ENCODE measurements at places on chromosomes 12 and 14.
A peak's percentile ranks its signal among the peaks of the same experiment; 100 is the strongest.

DNA sequence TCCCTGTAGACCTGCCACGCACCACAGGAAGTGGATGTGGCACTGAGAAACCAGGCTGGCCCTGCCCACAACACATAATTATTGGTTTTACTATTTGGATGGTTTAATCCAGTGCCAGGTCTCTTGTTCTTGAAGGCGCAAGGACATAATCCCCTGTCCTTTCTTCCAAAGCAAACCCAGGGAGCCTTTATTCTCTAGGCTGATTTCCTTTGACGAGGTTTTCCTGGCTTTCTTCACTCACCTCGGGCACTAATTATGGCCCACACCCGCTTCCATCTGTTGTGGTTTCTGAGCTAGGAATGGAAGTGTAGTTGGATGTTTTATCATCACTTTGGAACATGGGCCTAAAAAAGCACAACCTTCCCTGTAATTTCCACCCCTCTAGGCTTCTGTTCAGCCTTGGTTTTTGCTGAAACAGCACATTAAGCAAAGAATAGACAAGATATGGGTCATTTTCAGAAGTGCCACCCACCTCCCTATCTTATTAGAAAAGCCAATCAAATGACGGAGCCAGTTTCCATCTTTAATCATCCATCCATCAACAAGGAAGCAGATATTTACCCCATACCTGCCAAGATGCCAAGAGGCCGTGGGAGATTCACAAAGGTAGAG lies 73.9 kb downstream of the PPP1R36 start:
- no peak for DNase-seq

DNA sequence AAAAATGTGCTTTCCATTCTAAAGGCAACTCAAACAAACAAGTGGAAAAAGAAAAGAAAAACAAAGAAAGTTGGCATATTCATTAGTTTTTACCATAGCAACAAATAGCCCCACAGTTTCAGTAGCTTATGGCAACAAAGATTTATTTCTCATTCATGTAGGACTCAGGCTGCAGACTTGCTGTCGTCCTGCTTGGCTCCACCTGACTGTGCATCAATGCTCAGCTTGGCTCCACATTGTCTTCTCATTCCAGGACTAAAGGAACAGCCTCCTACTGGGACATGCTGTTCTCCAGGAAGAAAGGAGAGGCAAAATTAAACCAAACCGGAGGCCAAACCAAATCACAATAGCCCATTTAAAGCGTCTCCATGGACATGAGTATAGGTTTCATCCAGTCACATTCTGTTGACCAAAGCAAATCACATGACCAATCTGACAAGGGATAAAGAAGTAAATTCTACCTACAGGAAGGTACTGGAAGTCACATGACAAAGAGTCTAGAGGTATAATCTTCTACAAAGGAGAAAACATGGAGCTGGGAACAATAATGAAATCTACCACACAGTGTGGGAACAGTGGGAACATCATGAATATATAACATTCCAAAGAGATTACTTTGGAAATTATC lies 222.5 kb downstream of the PIK3C2G start:
- DNase-seq = no peak

DNA sequence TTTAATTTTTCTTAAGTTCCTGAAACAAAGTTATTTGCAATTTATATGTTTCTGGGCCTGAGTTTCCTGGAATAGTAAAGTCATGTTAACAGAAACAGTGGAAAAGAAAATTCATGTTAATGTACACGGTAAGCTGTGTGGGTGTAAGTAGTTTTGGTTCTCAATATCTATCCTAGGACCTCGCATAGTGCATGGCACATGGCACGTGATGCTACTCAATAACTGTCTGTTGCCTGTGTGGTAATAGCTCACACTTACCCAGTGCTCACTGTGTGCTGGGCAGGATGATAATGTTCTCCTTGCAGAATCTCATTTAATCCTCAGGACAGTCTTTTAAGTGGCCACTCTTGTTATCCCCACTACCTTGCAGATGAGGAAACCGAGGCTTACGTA lies 100.7 kb downstream of the DUSP16 start:
- DNase-seq = no peak

- DNase-seq = no peak
These were observed 68.8 kb downstream of the LLPH start for GRCh38 chr12:66061557-66062289.

DNA sequence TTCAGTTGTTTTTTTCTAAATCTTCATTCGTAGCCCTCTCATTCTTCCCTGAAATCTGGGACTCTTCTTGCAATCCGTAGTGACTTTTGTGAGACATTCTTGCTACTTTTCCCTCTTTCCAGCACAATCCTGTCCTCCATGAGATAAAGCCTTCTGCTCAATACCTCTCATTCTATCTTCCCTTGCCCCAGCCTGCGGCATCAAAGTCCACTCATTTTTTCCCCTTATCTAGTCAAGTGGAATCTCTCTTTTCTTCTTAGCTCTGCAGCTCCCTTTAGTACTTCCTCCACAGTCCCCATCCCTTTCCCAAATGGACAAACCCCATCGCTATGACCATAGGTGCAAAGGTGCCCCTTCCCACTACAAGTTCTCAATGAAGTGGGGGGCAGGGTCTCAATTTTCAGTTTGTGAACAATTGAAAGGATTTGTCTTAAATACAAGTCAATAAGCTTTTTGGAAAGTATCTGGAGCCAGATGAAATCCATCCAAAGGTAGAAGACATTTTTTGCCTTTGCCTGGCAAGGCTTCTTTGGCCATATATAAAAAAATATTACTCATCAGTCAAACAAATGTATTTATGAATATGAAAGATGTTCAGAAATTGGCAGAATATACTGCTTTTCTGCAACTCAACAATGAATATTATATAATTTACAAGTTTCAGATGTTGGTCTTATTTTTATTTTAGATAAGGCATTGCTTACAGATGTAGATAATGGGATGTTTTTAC lies 179.4 kb downstream of the SNAPC1 start:
- DNase-seq = no peak

DNA sequence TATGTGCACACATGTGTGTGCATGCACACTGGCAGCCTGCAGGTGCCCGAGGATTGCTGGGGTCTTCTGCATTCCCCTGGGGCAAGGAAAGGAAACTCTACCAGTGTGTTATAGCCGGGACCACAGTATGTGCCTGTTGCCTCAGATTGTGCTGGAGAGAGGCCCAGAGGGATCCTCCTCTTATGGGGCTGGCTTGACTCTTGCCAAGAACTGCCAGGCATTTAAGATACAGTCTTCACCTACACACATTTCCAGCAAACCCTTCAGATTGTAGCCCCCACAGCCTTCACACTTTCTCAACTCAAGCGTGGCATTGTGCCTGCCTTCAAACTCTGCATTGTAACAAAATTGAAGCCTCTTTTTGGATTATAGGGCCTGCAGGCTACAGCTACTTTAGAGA lies 176.7 kb upstream of the DYRK2 start:
- no peak for DNase-seq

- DNase-seq = no peak
These were observed 39.0 kb upstream of the HIF1A start for GRCh38 chr14:61656341-61656740.

- DNase-seq = no peak
These were observed 8.6 kb downstream of the GLTP start for GRCh38 chr12:109871668-109872314.

DNA sequence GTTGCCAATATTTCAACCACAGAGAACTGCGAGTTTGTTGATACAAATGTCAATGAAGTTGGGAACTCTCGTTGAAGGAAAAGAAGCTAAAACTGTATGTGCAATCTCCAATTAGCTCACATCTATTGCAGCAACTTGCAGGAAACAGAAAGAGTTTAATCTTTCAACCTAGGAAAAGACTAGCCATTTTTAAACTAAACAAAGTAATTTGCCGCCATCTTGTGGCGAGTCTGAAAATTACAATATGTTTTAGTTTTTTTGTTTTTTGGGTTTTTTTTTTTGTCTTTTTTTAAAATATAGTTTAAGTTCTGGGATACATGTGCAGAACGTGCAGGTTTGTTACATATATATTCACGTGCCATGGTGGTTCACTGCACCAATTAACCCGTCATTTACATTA lies 131.2 kb upstream of the FOXG1 start:
- peak; percentile 42 for DNase-seq

GRCh38 chr14:99635116-99635515 lies 9.8 kb upstream of the HHIPL1 start:
- DNase-seq = no peak

DNA sequence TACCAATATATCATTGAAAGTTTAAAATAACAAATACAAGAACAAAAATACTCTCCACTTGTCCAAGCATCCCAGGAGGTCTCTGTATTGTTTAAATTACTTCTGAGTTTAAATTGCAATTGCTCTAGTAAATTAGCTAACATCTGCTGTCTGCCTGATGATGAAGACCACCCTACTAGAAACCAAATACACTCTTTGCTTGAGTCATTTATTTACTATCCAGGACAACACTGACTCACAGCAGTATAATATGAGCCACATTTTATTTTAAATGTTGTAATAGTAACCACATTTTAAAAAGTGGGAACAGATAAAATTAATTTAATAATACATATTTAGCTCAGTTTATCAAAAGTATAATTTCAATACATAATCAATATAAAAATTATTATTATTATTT lies 62.9 kb upstream of the EEA1 start:
- no peak for DNase-seq

GRCh38 chr12:54126696-54127537 lies 61.9 kb downstream of the SMUG1 start:
- DNase-seq = peak; percentile 68

- no peak for DNase-seq
These were observed 28.5 kb downstream of the DCN start for GRCh38 chr12:91154131-91154530.

All from suppressor macrophage treated with lipopolysaccharide for 4 hours (primary cell).